ENCODE measurements at places on chromosomes 7 and 10.

DNA sequence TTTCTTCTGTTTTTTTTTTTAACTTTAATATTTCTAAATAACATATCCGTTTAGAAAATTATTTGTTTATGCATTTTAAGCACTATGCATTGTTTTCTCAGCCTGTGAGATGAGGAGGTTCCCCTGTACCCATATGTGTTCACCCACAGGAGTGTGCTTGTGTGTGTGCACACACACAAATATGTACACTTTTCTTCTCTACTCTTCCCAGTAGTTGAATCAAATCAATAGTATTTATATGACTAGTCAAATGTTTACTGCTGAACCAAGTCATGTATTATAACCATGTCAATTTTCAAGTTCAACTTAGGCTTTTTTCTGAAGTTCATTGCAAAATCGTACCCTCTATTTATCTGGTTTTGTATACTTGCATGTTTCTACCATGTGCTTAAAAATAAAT lies 37.3 kb downstream of the HDAC9 start:
- no peak for DNase-seq

DNA sequence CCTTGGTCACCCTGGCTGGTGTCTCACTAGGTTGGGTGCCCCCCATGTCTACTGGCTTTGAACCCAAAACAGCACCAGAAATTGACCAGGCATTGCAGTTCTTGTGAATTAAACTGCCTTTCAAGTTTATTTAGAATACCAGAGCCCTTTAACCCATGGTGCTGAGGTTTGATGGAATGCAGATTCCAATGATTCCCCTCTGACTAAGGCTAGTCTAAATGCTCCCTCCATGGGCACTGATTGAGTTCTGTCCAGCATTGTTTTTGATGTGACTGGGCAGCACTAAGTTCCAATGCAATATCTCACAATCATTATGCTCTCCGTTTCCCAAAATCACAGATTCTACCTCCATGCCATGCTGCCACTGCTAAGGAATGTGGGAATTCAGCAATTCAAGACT lies 1047.4 kb upstream of the LRRN3 start:
- no peak for DNase-seq

DNA sequence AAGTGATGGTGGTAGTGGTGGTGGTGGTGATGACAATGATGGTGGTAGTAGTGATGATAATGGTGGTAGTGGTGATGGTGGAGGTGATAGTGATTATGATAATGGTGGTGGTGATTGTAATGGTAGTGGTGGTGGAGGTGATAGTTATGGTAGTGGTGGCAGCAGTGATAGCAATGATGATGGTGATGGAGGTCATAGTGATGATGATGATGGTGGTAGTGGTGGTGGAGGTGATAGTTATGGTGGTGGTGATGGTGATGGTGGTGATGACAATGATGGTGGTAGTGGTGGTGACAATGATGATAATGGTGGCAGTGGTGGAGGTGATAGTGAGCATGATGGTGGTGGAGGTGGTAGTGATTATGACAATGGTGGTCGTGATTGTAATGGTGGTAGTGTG lies 191.7 kb upstream of the RNF32 start:
- no peak for DNase-seq

- no peak for DNase-seq
These were observed 36.9 kb upstream of the PTF1A start for GRCh38 chr10:23155169-23155568.

DNA sequence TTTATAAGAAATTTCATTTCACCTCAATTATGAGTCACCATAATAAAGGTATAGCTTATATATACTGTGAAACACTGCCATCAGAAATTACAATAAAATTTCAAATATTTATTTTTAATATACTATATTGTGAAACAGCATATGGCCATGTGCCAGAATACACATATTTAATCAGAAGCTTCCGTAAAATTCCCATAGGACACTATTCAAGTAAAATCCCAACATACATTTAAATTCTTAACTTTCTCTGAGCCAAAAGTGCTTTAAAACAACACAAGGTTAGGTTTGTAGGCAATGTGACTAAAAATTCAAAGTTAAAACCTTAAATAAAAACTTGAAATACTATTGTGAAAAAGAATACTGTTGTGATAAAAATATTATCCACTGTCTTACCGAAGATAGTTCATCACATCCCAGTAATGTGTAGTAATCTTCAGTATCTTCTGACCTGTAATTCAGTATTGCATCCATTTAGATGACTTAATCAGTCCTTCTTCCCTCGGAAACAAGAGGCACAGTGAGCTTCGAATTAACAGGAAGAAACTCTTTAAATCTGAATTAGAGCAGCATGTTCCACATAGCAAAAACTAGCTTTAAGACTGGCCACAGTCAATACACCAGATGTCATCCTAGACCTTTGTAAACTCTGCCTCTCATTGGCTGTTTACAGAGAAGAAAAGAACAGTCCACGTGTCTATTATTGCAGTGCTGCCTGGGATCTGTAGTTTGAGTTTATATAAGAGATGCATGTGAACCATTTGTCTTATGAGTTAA lies at the start of gene DNAJC12:
Gene DNAJC12 (minus strand): TSS at position 648 of the 774 bp plus-strand sequence. CDS start 177 bp downstream, at position 471.
- DNase-seq, result no peak
